ENCODE measurements at places on chromosomes 11 and 22.

GRCh38 chr11:114309517-114309916 is 13.3 kb downstream of the NNMT start:
- no peak for DNase-seq

DNA sequence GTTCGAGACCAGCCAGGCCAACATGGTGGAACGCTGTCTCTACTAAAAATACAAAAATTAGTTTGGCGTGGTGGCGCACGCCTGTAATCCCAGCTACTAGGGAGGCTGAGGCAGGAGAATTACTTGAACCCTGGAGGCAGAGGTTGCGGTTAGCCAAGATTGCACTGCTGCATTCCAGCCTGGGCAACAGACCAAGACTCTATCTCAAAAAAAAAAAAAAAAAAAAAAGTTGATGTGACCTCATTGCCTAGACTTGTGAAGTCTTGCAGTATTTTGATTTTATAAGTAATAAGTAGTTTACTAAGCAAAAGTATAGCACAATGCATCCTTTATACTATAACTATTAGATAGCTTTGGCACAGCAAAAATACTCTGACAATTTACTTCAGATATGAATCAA is 9.9 kb upstream of the CUL5 start:
- no peak for DNase-seq

DNA sequence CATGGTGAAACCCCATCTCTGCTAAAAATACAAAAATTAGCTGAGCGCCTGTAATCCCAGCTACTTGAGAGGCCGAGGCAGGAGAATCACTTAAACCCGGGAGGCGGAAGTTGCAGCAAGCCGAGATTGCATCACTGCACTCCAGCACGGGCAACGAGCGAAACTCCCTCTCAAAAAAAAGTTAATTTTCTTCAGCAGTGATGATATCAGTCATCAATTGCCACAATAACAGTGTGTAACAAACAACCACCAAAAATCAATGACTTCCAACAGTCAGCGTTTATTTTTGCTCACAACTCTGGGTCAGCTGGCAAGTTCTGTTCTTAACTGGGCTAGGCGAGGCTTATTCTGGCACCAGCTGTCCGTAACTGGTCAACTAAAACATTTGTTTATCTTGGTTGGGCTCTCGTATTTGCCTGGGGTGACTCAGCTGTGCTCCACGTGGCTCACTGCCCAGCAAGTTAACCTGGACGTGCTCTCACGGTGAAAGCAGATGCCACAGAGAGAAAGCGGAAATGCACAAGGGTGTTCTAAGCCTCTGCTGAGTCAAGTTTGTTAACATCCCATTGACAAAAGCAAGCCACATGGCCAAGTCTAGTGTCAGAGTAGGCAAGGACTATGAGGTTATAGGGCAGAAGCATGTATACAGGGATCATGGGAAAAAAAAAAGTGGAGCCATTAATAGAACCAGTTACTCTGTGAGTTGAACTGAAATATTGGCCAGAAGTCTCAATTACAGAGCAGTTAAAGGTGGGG is 52.1 kb downstream of the LHFPL7 start:
- no peak for DNase-seq

DNA sequence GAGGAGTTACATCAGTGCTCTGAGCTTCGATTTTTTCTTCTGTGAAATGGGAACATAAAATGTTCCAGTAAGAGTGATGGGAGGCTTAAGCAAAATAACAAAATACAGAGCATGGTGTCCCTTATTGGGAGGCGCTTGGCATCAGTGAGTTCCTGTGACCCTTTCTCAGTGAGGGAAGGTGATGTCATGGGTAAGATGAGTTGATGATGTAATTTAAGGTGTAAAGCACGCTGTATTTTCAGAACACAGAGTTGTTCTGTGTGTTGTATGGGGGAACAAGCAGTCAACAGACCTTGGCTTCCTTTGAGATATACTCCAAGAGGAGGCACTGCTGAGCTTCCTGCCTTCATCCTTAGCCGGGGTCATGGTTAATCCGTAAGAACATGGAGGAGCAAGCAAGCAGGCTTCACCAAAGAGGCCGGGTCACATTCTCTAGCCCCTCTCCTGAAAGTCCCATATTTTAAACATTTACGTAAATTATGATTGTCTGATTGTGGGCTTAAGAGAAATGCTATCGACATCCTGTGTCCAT is 266.7 kb downstream of the LARGE1 start:
- DNase-seq = no peak

DNA sequence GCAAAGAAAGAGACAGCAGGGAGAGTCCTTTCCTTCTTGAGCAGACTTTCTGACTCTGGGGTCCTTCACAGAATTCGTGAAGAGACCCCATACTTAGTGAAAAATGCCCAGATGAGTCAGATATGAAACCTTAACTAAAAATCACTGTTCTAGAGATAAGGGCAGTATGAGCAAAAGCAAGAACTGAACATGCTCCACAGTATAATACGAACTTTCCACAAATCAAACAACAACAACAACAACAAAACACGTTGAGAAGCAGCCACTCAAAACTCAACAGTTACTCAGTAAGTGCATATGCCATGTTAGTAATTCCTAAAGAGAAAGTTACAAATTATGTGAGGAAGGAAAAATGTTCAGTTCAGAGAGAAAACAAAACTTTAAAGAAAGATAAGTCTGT is 44.3 kb downstream of the PITPNB start:
- DNase-seq = no peak

DNA sequence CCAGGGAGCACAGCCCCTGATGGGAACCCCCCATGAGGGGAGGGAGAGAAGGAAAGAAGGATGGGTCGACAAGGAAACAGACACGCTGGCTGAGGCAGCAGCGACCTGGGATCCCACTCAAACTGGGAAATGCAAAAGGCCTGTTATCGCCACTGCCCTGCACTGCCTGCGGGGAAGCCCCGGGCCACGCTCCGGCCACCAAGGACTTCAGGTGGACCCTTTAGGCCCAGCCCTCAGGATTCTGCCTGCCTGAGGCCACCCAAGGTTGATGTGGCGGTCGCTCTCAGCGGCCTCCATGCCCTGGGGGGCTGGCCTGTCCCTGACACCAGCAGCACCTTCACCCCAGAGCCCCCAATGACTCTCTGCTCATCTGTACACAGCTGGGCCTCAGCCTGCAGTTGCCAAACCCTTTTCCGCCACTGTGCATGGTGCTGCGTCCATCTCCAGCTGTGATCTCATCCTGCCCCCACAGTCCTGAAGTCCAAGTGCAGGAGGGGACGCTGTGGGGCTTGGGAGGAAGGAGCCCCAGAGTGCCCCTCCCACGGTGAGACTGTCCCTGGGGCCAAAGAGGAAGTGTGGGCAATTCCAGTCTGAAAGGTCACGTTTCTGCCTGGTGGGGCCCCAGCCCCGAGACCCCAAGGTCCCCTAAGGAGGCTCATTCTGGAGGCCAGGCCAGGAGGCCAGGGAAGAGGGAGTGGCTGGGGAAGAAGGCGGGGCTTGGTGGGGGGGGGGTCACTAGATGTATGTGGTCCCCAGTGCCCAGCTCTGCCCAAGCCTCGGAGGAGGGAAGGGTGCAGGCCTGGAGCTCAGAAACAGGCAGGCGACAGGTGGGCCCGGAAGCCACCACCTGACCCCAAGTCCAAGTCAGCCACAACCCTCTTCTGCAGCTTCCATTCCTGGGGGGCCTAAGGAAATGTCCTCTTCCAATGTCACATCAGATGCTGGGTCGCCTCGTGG is 31.6 kb downstream of the OSBPL5 start:
- no peak for DNase-seq
